Suppressor macrophage (primary cell): ENCODE measurements at places on chromosomes 16 and 17.

GRCh38 chr17:16994631-16995030 lies 22.7 kb upstream of the TNFRSF13B start:
- no peak for DNase-seq

DNA sequence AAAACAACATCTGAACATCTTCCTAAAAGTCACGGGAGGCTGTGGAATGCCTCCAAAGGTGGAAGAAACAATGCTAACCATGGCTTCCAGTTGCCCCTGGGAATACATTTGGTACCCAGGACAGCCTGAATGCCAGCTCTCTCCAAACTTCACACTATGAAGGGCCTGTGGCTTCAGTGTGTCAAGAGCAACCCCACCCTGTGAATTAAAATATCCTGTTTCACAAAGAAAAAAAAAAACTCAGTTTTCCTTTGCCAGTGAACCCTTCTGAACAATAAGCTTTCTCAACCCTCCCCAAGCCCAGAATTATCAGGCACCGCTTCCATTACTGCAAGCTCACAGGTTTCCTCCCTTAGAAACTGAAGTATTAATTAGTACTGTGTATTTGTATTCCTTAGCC lies 69.8 kb downstream of the SLC39A11 start:
- DNase-seq: no peak

DNA sequence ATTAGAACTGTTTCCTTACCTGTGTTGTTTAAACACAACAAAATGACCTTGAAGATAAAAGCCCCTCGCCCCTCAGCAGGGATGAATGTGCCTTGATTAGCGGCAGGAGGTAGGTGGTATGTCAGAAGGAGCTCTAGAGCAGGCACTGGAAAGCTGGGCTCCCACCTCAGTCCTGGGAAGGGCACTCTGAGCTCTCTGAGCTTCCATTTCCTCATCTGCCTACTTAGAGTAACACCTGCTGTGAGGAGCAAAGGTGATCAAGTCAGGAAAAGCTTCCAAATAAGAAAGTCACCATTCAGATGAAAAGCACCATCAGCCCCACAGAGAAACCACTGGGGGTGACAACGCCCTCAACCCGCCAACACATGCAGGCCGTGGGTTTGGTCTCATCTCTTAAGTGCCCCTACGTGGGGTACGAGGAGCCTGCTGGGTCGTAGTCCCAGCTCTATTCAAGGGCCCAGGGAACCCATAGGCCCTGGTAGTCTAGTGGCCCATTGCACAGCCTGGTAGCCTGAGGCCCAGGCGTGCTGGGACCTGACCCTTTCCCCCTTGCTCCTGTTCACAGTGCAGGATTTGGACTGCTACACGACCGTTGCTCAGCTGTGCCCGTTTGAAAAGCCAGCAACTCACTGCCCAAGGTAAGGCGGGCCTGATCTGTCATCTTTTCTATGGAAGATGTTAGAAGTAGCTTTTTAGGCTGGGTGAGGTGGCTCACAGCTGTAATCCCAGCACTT lies 57.3 kb downstream of the CRISPLD2 start:
- DNase-seq: no peak

DNA sequence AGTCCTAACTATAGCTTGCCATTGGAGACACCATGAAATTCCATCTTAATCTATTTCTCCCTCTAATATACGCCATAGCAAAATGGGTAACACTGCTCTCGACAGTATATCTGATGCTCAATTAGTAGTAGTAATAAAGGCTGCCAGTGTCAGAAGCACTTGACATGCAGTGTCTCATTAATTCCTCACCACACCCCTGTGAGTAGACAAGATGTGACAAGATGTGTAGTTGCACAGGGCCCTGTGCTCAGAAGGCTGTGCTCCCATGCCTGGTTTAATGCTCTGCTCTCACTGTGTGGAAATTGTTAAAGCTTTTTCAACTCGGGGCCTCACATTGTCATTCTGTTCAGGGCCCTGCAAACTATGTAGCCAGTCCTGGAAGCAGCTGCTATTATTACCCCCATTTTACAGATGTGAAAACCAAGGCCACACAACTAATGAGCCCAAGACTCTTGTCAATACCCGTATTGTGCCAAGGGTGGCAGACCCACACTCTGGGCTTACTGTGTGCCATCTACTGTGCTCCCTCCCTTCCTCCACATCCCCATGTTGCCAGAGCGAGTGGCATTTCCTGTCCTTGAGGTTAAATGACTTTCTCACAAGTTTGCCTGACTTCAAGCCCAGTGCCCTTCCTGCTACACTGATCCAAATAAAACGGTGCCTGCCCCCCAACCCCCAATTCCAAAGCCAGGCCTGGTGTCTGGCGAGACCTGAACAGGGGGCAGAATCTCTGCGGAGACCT lies 287.3 kb upstream of the CCL2 start:
- DNase-seq: no peak

DNA sequence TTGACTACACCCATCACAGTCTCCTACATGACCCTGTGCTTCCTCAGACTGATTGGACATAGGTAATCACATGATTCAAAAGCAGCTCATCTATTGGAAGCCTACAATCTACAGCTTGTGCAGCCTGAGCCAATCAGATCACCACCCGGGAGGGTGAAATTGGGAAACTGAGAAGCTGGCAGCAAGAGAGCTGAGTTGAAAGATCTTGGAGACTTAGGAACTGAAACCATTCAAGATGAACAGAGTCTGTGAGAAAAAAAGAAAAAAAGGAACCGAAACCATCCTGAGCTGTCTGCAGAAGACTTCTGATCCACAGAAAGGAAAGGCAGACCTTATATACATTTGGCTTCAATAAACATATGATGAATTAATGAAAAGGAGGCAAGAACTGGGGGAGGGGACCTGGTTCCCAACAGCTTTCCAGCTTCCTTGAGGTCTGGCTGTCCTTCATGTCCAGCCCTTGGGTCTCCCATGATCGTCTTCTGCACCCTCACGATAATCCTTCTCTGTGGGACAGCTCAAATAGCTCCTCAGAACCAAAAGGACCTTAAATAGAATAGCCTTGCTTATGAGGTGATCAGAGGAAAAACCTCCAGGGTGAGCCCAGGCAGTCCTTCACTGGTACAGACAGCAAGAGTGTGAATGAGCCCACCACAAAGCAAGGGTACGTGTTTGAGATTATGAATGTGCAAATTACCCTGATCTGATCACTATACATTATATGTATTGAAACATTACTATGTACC lies 32.6 kb downstream of the PLXDC1 start:
- peak; percentile 94 for DNase-seq

- peak; percentile 66 for DNase-seq
These were observed 1.0 kb downstream of the RHBDF2 start for GRCh38 chr17:76500074-76500746.

GRCh38 chr17:27477050-27477888 lies 21.0 kb downstream of the KSR1 start:
- no peak for DNase-seq

DNA sequence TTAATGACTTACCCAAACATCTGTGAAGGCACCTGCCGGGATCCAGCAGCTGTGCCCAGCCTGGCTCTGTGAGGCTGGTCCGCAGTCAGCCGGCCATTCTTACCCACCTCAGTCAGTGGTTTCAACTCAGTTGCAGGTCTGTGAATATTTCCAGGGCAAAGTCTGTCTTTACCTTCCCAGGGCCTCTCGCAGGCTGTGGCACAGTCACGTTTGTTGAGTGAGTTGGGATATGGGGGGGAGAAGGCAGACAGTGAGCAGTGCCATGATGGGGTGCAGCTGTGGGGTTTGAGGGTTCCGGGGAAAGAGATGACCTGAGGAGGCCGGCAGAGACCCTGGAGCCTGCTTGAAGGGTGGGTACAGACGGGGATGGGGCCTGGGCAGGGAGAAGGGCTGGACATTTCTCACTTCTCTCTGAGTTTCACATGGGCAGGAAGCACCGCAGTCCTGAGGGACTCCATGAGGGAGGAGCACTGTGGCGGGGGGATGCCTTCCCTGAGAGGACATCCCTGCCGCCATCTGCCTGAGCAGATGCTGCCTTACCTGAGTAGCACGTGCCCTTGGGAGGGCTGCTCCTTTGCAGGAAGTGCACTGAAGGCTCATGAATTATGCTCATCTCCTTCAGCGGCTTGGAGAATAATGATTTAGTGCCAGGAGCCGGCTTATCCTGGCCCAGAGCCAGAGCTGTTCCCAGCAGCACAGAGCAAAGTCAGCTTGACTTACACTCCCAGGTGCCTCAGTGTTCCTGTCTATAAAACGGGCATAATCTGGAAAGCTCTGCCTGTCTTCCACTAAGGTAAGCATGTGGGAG lies 48.1 kb downstream of the KSR1 start:
- DNase-seq: no peak

GRCh38 chr16:23434380-23434779 lies 18.6 kb downstream of the COG7 start:
- DNase-seq: peak; percentile 61

DNA sequence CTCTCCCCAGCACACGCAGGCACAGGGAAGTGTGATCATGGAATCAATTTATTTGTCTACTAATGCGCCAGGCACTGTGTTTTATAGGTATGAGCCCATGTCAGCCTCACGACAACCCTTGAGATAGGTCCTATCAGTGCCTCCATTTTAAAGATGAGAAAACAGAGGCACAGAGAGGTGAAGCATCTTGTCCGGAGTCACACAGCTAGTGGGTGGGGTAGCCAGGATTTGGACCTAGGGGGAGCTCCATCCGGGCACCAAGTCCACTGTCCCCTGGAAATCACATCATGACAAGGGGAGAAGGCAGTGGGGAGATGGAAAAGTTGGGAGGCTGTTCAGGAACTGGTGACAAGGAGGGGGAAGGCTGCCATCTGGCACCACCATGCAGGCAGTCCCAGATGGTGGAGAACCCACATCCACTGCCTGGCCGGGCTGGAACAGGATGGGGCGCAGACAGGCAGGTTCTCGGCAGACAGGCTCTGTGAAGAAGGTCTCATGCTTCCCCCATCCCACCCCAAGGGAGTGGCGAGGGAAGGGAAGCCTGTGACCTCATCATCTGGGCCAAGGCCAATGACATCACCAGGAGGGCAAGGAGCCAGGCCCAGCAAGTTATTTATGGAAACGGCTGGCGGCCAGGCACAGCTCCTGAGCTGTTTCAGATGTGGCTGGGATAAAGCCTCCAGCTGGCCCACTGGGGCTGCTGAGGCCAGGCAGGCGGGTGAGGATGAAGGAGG lies 126.0 kb upstream of the SDK2 start:
- DNase-seq: peak; percentile 53

DNA sequence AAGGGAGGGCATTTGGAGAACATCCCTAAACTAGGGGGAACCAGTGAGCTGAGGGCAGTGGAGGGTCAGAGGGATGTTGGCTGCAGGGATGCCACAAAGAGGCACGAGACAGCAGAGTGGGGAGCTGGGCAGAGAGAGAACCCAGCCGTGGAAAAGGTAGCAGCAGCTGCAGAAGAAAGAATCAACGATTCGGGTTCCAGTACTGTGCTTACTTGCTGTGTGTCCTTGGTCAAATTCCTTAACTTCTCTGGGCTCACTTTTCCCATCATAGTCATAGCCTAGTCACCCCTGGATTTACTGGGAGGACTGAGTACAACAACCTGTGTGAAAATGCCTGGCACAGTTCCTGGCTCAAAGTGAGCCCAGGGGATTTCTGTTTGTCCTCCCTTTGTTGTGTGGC lies 12.8 kb upstream of the MMP2 start:
- DNase-seq: no peak

- DNase-seq: peak; percentile 62
These were observed 11.8 kb downstream of the SLC9A5 start for GRCh38 chr16:67260426-67261063.

DNA sequence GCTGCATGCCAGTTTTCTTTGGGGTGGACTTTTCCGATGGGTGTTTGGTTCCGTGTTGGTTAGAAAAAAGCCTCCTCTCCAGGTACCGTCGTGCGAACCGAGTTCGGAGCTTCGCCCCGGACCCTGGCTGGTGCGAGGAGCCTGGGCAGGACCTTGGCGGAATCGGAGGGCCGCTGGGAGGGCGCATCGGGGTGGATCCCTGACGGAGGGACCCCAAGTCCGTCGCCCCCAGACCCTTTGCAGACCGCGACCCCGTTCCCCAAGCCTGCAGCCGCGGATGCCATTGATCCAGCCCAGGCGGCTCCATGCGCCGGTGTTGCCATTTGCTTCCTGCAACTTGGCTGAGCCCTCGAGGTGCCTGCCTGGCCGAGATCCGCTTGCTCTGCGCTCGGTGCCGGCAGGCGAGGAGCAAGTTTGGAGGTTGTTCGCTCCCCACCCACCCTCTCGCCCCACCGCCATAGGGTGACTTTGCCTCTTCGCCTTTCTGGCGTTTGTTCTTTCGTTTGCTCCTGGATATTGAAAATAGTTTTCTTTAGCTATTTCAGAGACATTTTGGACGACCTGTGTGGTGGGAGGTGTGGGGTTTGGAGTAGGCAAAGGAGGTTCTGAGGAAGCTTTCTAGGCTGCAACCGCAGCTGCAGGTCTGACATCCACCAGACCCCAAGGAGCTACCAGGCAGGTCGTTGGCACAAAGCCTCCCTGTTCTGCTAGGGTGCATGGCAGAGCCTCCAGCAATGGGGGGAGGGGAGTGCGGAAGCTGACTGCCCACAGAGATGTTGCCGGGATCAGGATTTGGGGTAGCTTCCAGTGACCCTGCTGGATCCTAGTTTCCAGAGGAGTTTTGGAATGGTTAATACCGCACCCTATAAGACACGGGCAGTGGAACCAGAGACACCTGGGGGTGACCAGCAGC lies 58.2 kb downstream of the RAP1GAP2 start:
- DNase-seq: peak; percentile 21

DNA sequence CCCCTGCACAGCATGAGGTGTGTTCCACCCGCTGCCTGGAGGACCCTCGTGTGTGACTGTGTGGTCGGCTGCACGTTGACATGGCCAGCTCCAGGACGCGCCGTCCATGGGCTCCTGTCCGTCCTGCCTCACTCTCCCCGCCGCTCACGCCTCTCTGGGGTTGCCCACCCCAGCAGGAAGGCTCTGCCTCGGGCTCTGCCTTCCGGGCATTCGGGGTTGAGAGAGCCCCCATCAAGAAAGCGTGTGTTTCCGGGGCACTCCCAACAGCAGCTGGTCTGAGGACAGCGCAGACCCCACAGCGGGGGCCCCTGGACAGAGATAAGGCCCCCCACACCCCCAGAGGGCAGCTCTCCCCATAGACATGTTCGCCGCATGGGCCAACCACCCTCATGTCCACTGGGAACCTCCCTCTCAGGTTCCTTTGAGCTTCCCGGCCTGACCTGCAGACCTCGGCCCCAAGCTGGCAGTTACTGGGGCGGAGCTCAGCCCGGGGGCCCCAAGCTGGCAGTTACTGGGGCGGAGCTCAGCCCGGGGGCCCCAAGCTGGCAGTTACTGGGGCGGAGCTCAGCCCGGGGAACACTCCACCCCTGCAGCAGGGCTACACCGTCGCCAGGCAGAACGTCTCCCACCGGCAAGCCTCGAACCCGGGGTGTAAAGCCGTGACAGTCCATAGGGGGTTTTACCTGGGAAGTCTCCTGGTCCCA lies 8.4 kb upstream of the PIEZO1 start:
- no peak for DNase-seq

DNA sequence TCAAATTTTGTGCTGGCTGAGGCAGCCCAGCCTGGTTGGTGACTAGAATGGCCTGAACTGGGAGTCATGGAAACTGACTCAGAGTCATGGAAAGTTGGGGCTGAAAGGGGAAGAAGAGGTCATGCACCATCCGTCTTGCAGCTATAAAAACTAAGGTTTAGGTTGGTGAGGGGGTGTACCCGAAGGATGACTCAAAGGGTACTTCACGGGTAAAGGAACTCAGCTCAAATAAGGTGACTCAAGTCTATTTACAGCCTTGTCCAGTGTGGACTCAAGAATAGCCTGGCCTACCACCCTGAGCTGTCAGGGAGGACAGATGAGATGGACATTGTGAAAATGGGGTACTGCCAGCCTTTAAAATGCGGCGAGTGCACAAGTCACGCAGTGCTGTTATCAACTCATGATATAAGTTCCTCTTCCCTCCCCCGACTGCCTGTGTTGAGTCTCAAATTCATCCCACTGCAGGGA lies 18.6 kb downstream of the CD300LB start:
- DNase-seq: peak; percentile 95

GRCh38 chr16:19898924-19899604 lies 14.4 kb upstream of the GPRC5B start:
- peak; percentile 72 for DNase-seq
